Thyroid gland (tissue), 4 donors: ENCODE measurements at places on chromosomes 11 and 22. TPM values are rescaled to one million over a fixed set of nuclear protein-coding genes. Genes with fewer than 3 reads are reported as not detected.

CHRNA10 gene
- 1.7 TPM for total RNA-seq

DKK3 gene
- 15.1 TPM for total RNA-seq

CBLIF gene
- total RNA-seq = not detected

TMPRSS6 gene
- not detected for total RNA-seq

BCO2 gene
- 6.6 TPM for total RNA-seq

DNA sequence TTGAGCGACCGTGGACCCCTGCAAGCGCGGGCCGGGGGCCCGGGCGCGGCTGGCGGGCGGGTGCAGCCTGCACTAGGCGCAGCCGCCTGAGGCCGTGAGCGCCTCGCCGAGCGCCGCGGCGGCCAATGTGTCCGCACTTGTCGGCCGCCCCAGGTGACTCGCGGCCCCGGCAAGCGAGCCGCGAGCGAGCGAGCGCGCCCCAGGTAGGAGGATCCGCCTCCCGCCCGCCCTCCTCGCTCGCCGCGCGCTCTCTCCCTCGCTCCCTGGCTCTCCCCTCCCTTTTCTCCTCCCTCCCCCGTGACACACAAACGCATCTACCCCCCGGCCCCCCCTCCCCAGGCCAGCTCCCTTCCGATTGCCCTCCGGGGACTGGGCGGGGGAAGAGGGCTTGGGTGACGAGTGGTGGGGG lies at the start of gene WNT7B:
Gene WNT7B, minus strand, starts transcription at position 160 of the 409 bp plus-strand sequence. CDS start 408 bp downstream, outside the sequence.
- peak; percentile 48 for DNase-seq
- peaks cover 44% of the 10 kb centered on the region for H3K4me1 ChIP-seq
- no peak within 1 kb of the TSS for H3K27ac ChIP-seq

DNA sequence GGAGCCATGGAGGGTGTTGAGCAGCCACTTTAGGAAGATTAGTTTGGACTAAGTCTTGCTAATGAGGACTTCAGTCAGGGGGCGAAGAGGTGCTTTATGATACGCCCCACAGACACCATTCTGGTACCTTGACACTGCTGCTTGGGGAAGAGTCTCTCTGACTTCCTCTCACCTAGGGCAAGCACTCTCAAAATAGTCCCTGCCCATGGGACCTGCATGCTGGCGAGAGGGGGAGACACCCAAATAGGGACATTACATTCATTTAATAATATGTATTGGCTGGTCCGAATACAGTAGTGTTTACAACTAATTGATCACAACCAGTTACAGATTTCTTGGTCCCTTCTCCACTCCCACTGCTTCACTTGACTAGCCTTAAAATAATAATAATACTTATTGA lies 4.4 kb upstream of the CATSPERZ start:
- H3K27me3 ChIP-seq = peaks cover 5% of the 10 kb centered on the region
- no peak overlapping the region for H3K27ac ChIP-seq
- H3K36me3 ChIP-seq = no peaks in the 10 kb centered on the region
- H3K4me3 ChIP-seq = no peak overlapping the region
- no peak for DNase-seq

- peaks cover 4% of the 10 kb centered on the region for H3K4me1 ChIP-seq
- no peak for DNase-seq
- H3K4me3 ChIP-seq = no peak overlapping the region
- no peaks in the 10 kb centered on the region for H3K36me3 ChIP-seq
These were observed 8.8 kb downstream of the RTN4R start for GRCh38 chr22:20259327-20259688.

DNA sequence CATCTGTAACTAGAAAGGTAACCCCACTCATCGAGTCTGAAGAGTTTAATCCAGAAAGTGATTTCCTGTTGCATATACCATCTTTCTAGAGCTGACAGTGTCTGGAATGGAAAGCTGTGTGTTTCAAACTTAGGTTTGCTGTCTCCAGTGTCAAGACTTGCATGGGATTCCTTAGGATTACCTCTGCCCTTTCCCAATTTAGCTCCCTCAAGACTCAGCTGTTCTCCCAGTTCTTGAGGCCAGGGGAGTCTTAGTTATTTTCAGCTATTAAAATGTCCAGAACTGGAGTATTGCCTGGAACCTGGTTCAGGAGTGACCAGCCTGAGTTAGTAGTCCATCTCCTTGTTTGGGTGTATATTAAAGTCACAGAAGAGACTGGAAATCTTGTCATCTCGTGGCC lies 25.0 kb upstream of the LDHA start:
- H3K4me3 ChIP-seq = no peak overlapping the region
- H3K36me3 ChIP-seq = peaks cover 15% of the 10 kb centered on the region
- H3K27ac ChIP-seq = no peak overlapping the region
- no peaks in the 10 kb centered on the region for H3K4me1 ChIP-seq

DNA sequence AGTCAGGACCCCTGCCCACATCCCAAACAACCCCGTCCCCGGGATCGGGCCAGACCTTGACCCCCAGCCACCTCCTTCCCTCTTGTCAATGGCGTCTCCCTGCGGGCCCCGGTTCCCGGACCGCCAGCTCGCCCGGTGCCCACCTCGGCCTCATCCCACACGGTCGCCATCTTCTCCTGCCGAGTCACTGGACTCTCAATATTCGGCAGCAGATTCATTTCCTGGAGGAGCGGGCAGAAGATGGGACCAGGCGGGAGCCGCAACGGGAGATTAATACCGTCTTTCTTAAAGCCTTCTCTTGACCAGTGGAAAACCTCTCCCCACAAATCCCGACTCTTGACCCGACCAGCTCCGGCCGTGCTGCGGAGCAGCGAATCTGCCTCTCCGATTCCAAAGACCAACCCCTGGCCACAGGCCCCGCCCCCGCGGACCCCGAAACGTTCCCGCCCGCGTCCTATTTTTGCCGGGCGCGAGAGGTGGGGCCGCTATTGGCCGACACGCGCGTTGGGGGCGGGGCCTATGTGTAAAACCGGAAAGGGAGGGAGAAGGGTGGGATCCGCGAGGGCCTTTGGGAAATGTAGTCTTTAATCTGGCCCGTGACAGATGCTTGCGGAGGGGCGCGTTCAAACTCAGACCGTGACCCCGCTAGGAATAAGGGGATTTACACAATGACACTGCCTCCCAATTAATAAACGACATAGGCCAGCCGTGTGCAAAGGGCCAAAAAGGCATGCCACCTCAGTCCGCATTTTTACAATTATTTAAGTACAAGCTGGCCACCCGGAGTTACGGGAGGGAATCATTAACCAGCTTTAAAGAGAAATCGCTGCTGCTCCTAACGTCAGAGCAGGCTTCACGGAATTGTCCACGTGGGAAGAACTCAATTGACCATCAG lies at the start of gene PSMC3:
Gene PSMC3, minus strand, starts transcription at position 378 of the 895 bp plus-strand sequence. Its CDS starts 160 bp downstream, at position 218.
- H3K4me1 ChIP-seq = peaks cover 12% of the 10 kb centered on the region
- peak within 1 kb of the TSS; percentile 63 for H3K4me3 ChIP-seq
- H3K27ac ChIP-seq = peak within 1 kb of the TSS; percentile 90
- peaks cover 17% of the 10 kb centered on the region for H3K36me3 ChIP-seq
- H3K27me3 ChIP-seq = no peaks in the 10 kb centered on the region
- peak; percentile 99 for DNase-seq
